GM19239 (cell line): ENCODE measurements at places on chromosomes 12 and 14.

DNA sequence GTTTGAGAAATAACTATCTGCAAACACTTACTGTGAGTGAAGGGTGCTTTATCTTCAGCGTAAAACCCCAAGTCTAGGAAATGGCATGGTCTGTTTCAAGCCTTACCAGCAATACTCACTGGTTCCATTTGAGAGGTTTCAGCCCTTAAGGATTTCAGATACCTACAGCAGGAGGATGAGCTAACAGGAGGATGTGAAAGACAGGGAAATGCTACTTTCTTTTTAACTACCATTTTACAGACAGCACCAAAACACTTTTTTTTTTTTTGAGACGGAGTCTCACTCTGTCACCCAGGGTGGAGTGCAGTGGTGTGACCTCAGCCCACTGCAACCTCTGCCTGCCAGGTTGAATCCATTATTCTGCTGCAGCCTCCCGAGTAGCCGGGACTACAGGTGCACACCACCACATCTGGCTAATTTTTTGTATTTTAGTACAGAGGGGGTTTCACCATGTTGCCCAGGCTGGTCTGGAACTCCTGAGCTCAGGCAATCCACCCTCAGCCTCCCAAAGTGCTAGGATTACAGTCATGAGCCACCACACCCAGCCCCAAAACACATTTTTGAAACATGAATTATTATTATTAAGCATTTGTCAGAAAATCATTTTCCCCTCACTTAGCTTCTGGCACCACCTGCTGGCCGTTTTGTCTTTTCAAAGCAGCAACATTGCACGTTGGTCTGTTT is 4.6 kb downstream of the MTRFR start:
- DNase-seq = peak; percentile 39

GRCh38 chr12:117685110-117685926 is 283.5 kb downstream of the KSR2 start:
- DNase-seq = no peak

- DNase-seq = no peak
These were observed 82.0 kb downstream of the CATSPERB start for GRCh38 chr14:91649930-91650329.

DNA sequence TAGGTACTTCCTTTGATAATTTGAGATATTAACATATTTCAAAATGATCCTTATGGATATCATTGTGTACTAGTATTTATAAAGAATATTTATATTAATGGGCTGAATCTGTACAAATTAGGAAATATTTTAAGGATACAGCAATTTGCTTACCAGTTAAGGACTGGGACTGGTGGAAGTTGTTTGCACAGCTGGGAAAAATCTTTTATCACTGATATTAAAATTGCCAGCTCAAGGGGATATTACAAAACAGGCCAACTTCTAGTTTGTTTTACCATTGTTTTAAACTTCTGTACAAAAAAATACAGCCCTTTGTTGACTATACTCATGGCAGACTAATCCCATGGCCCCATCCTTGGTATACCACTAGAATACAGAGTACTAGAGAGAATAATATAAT is 133.2 kb upstream of the DDHD1 start:
- no peak for DNase-seq

DNA sequence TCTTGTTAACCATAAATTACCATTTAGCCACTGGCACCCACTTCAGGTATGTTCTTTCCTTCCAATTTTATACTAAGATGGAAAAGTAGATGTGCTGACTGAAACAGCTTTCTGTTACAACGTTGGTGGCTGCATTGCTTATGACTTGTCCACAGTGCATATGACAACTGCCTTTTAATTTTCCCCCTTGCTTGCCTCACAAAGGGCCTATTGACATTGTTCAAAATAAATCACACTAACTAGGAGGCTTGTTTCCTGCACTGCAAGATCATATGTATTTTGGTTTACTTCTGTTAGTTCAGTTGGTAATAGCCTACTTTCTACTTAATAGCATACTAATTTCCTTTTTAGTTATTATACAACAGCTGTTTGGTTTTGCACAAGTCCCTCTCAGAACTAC is 55.4 kb downstream of the SCAF11 start:
- no peak for DNase-seq

GRCh38 chr12:78036874-78037273 is 206.2 kb downstream of the NAV3 start:
- DNase-seq = no peak

GRCh38 chr14:65954942-65955341 is 531.2 kb upstream of the CCDC196 start:
- DNase-seq = no peak

- no peak for DNase-seq
These were observed 42.0 kb downstream of the EVL start for GRCh38 chr14:100107236-100107635.

DNA sequence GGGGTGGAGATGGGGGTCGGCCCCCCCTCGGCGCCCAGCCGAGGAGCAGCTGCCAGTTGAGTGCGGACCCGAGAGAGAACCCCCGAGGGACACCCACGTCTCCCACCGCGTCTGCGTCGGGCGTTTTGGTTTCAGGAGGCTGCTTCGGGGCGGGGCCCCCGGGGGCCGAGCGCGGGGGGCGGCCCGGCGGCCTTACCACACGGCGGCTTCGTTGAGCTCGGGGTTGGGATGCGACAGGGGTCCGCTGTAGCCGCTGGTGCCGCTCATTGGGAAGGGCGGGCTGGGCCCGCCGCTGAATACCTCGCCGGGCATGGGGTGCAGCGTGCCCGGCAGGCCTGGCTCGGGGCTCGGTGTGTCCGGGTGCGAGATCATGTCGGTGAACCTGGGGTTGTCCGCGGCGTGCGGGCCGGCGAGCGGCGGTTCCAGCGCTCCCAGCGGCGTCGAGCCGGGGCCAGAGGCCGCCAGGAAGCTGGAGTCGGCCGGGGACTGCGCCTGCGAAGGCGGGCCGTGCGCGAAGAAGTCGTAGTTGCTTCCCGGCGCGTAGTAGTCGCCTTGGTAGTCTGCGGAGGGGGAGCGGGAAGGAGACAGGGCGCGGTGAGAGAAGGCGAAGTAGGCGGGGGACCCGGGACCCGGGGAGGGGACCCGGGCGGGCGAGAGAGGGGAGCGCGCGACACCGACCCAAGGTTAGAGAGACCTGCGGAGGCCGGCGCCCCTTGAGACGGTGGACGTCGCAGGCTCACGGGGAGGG is 8.5 kb downstream of the LHX5 start:
- DNase-seq = no peak

GRCh38 chr12:124397399-124397679 is 102.4 kb downstream of the RFLNA start:
- DNase-seq = no peak
